ENCODE measurements at places on chromosomes 7 and 10. TPM values are rescaled to one million over a fixed set of nuclear protein-coding genes. Genes with fewer than 3 reads are reported as not detected.

- no peak for DNase-seq
Measured at GRCh38 chr7:173209-173918, 19.0 kb upstream of the FAM20C start.

- DNase-seq = no peak
Measured at GRCh38 chr7:5769571-5769970, 11.9 kb downstream of the RNF216 start.

DNA sequence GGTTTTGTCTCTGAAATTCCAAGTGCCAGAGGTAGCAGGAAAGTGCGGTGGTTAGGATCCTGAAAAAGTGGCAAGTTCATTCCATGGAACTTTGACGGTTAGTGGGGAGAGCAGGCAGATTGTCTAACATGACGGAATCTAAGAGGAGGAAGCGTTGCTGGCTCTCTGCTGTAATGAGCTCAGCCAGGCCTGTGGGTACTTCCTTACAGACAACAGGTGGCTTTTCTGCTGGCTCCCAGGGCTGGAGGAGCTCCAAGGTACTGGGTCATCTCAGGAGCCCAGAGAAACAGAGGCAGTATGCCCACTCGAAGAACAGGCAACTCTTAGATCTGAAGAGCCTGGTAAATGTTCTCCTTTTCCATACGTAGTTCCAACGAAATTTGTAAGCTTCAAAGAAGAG lies 3.1 kb upstream of the AIFM2 start:
- no peak for DNase-seq

DNA sequence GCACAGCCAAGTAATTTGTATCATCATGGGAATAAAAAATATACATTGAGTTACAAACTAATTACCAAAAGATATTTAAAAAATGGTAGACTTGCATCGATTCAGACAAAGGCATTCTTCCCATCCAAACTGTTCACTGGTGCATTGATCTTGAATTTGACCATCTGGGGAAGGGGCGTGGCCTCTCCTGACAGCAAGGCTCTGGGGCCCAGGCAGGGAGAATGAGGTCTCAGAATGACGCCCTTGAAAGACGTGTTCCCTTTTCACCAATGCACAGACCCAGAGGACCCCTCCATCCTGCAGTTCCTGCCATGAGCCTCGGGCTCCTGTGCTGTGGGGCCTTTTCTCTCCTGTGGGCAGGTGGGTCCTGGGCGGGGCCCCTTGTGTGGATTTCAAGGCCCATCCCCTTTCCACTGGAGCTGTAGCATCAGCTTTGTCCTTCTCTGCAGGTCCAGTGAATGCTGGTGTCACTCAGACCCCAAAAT lies 91.1 kb upstream of the PRSS58 start:
- no peak for DNase-seq

DNA sequence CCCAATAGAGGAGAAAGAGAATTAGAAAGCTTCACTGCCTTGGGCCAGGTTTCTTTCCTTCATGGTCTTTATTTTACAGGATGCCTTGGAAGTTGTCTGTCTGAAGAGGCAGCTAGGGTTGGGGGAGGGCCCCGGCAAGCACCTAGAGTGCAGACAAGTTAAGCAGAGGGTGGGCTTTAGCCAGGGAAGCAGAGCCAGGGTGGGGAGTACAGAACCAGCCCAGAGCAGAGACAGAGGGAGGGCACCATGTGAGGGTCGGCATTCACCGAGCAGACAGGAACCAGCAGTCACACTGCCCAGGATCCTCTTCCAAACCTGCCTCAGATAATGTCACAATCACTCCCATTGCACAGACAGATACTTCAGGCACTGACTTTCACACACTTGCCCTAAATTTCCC lies 75.9 kb downstream of the ADARB2 start:
- no peak for DNase-seq

DNA sequence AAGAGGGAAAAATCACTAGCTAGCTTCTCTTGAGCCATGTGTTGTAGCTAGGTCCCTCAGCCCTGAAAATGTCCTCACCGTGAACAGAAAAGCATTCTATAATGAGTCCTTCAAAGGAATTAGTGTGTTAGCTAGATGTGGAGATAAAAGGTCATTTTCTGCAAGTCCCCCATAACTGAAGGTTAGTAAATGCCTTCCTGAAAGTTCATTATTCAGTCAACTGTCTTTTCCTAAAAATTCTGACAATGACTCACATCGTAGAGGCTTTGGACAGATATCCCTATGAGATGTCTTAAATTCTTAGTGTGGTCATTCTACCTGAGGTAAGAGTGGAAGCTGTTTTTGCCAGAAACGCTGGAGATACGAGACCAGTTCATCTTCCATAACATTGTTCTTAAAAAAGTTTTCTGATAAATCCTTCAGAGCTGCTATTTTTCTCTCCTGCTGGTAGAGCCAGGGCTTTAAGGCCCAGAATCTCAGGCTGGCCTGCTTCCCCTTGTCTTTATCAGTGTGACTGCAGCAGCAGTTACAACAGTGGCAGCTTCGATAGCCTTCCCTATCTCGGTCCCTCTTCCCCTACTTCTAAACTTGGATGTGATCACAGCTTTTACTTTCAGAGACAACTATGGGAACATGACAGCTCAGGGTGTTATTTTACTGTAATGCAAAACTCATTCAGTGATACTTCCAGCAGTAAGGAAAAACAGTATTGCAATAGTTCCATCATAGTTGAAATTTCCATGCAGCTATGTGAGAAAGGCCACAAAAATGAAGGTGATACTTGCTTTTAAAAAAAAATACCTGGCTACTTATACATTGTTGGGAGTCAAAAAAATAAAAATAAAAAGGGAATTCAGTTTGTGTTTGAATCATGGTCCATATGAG lies 37.3 kb upstream of the PRKAR2B start:
- no peak for DNase-seq

DNA sequence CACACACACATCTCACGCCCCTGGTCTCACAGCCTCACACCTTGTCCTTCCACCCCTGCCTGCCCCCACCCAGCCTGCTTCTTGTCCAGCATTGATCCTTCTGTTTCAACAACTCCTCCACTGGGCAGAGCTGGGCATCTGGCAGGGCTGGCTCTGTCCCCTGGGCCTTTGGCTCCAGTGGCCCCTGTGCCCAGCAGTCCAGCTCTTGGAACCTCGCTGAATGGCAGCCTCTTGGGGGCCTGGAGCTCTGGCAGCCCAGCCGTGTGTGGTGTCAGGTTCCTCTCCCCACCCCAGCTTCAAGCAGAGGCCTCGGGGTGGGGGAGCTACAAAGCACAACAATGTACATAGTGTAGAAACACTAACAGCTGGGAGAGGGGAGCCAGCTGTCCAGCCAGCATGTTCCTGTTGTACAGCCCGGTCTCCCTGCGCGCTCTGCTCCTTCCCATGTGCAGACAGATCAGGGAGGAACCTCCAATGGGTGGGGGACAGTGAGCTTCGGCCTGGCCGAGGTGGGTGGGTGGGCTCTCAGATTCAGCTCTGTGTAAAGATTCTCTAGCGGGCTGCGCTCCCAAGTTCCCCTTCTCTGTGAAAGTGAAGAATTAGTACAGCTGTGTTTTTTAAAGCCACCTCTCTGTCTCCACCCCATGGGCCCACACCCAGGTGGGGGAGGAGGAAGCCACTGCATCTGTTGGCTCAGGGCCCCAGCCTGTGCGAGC lies 19.4 kb downstream of the ZMIZ2 start:
- DNase-seq = no peak

DNA sequence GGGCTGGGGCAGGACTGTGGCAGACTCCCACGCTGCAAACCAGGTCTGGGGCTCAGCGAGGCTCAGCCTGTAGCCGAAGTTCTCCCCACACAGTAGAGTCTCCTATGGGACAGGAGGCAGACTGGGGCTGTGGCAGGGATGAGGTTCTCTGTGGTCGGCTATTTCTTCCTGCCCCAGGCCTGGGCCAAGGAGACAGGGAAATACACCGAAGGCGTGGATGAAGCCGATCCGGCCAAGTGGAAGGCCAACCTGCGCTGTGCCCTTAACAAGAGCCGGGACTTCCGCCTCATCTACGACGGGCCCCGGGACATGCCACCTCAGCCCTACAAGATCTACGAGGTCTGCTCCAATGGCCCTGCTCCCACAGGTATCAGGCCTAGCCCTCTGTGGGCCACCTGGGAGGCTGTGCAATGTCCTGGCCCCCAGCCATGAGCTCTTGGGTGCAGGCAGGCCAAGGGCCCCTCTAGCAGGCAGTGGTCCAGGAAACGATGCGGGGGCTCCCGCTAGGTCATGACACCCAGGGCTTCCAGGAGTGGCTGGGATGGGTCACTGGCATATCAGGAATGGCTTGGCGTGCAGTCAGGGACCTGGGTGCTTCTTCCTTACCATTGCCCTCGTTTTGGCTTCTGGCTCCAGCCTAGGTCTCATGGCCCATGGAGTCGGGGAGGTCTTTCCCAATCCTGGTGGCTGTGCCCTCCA lies 8.1 kb downstream of the IRF5 start:
- DNase-seq = no peak

- no peak for DNase-seq
Measured at GRCh38 chr10:42476101-42476500, 162.3 kb downstream of the ZNF33B start.

- DNase-seq = no peak
Measured at GRCh38 chr7:156950381-156950858, 908 bp downstream of the NOM1 start.

GRCh38 chr7:471866-472639 lies 47.6 kb downstream of the PDGFA start:
- peak; percentile 35 for DNase-seq

GRCh38 chr7:122123746-122124145 lies 20.3 kb downstream of the AASS start:
- DNase-seq = no peak

- DNase-seq = no peak
Measured at GRCh38 chr7:118053353-118053752, 130.6 kb upstream of the LSM8 start.

GRCh38 chr7:141074162-141074991 lies 513 bp downstream of the TMEM178B start:
- no peak for DNase-seq

DNA sequence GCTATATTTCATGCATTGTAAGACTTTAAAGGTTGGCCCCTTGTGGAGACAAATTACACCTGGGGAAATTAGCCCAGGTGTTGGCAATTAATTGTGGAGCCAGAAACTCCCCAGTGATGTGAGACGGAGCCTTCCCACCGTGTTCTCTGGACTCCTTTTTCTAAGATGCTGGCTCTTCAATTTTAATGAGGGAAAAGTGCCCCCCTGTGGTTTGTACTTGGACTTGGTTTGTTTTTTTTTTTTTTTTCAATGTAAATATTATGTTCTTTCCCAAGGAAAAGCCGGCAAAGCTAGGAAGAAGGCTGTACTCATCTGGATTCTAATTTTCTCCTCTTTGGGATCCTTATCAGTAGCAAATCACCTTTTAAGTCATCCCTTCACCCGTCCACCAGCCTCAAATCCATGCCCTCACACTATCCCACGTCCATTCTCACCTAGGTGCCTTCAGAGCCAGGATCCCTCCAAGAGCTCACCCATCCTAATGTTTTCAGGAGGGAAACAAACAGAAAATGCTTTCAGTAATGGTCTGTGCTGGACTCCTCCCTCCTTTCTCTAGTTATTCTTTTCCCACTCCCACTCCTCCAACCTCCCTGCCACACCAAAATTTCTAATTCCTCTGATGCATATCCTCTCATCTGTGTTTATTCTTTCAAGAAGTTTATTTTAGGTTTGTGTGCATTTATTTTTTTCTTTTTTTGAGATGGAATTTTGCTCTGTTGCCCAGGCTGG lies 20.4 kb upstream of the ST8SIA6 start:
- DNase-seq = no peak

GRCh38 chr7:114953724-114954123 lies 31.8 kb downstream of the MDFIC start:
- no peak for DNase-seq

GRCh38 chr7:30168835-30169573 lies 34.2 kb downstream of the MTURN start:
- no peak for DNase-seq

DNA sequence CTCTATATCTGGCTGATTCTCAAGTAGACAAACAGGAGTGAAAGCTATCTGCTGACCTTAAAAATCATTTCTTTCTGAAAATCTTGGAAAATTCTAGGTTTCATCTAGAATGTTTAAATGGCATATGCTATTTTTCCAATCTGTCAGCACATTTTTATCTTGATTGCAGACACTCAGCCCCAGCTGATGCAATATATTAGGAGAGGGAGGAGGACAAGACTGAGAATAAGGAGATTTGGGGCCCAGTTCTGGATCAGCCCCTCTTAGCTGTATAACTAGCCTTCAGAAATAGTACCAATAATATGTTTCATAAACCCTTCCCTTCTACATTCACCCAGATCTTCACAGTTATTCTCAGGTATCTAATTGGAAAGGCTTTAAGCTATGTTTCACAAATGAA lies 131.2 kb downstream of the HDAC9 start:
- DNase-seq = no peak

DNA sequence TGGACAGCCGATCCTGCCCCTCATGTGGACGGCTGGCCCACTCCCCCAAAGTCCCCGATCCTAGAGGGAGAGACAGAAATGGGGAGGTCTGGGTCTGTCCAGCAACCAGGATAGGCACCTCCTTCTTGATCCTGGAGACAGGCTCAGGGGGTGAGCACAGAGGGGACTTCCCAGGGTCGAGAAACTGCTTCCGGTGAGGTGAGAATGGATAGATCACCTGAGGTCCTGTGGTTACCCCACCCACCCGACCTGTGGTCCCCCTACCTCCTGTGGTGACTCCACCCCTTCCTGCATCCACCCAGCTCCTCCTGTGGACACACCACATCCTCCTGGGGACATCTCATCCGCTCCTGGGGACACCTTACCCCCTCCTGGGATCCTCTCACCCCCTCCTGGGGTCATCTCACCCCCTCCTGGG lies 27.4 kb upstream of the RASGEF1A start:
- DNase-seq = no peak

- DNase-seq = no peak
Measured at GRCh38 chr7:85215098-85215497, 28.2 kb upstream of the SEMA3D start.

DNA sequence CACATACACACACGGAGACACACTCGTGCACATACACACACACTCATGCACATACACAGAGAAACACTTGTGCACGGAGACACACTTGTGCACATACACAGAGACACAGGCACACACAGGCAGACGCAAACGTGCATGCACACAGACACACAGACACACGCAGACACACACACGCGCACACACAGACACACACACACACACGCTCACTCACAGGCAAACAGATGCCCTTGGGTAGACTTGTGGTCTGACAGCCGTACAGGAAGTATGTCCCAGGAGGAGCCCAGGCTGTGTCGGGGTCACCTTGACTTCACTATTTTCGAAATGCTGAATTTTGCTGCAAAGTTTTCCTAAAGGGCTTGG lies 538.0 kb downstream of the DNAJB6 start:
- DNase-seq = no peak

DNA sequence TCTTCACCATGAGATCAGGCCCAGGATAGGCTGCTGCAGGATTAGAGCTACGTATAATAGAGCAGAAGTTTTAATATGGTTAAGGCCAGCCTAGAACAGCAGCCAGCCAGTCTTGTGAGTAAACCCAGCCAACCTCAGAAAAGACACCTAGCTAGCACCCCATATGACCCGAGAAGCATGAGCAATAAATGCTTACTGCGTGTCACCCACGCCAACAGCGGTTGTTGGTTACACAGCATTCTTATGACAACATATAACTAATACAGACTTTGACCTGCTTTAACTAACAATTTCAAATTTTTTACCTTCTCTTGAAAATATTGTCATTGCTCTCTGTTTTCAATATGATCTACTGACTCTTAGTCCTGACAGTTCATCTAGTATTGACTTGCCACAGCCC lies 105.7 kb downstream of the HBP1 start:
- no peak for DNase-seq

The SLC26A5 gene
- not detected for total RNA-seq

The FAM25A gene
- not detected for total RNA-seq

The SPDYE16 gene
- total RNA-seq = not detected

The SLC16A12 gene
- 0.75 TPM for total RNA-seq

The CPA4 gene
- 0.25 TPM for total RNA-seq

The CD36 gene
- total RNA-seq = not detected

The DNMBP gene
- total RNA-seq = 15.3 TPM

The LIPJ gene
- total RNA-seq = 0.08 TPM

The TAS2R41 gene
- total RNA-seq = not detected

Measured in kidney epithelial cell (primary cell).